Thoracic aorta (tissue), 2 donors: ENCODE measurements at places on chromosomes 4 and X.

DNA sequence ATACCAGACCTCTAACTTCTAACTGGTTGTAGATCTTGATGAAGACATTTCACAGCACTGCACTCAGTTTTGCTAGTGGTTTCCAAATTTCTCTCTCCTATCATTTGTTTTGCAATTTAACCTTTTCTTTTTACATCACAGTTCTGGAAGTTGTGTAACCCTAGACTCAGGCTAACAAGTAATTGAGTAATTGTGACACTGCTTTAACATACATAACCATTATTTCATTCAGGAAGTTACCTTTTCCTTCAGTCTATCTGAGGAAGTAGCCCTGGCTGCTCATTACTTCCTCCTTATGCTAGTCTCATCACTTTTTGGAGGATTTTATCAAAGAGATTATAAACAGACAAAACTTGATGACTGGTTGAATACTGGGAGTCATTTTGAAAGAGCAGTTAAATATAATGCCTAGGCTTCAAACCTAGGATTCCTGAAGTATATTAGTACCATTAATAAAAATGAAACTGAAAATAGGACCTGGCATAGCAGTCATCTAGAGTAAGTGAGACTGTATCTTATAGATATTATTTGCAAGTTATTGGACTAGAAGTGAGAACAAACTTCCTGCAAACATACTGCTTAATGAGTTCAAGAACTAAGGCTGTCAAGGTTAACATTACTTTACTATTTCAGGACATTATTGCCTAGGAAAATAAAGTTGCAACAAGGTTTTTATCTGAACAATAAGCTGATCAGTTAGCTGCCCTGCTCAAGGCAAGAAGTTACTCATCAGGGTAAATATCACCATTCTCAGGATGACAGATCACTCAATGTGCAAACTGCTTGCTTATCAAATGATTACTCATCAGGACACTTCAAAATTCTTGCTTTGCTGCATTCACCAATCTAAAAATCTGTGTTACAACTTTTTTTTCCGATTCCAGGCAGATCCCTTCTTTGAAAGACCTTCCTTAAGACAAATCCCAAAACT is 25.6 kb upstream of the TEX13C start:
- no peak for DNase-seq

GRCh38 chrX:77668391-77669237 is 117.4 kb downstream of the ATRX start:
- no peak for DNase-seq

GRCh38 chr4:114597410-114598115 is 1.0 kb upstream of the UGT8 start:
- DNase-seq, result no peak

GRCh38 chr4:147513091-147513490 is 32.2 kb downstream of the EDNRA start:
- DNase-seq, result no peak

DNA sequence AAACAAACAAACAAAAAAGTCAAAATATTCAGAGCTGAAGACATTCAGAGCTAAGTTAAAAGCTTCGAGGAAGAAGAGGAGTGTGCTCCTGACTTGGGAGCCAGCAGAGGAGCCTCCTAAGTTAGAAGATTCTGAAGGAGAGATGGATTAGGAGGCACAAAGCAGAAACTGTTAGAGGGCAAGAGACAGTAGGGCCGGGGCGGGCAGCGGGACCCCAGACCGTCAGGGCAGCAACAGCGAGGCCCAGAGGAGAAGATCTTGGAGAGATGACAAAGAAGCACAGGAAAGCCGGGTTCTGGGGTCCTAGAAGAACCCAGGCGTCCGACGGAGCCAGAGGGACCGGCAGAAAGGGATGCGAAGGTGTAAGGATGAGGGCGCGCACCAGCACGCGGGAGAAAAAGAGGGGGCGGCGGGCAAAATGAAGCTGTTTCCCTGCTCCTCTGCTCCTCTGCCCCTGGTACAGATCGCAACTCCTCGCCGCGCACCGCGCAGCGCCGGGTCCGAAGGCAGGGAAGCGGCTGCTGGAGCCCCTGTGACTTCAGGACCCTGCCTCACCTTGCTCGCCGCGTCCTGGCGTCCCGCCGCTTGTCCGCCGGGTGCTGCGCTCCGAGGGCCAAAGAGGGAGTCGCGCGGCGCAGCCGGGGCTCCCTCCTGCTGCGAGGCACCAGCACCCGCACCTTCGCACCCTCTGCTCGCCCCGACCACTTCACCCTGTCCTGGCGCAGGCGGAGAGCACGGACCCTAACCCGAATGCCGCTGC is 477 bp downstream of the KLHL13 start:
- no peak for DNase-seq

- no peak for DNase-seq
Observed at GRCh38 chr4:137360761-137361160, 171.5 kb downstream of the PCDH18 start.

DNA sequence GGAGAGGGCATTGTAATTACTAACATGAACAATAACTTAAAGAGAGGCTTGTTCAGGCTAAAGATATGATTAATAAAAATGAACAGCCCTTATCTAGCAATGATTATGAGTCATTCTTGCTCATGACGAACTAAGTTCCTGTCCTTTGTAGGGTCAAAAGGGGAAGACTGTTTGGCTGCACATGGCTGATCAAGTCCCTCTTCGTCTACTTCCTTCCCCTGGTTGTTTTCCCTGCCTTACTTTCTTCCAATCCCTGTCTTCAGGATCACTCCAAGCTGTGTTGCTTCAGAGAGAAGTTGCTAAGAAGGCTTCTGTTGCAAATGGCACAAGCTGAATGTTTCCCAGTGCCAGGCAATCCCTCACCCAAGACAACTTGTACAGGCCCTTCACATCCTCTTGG is 115.0 kb upstream of the HS3ST1 start:
- DNase-seq, result no peak

GRCh38 chrX:111124418-111124817 is 28.4 kb downstream of the PAK3 start:
- DNase-seq, result no peak

DNA sequence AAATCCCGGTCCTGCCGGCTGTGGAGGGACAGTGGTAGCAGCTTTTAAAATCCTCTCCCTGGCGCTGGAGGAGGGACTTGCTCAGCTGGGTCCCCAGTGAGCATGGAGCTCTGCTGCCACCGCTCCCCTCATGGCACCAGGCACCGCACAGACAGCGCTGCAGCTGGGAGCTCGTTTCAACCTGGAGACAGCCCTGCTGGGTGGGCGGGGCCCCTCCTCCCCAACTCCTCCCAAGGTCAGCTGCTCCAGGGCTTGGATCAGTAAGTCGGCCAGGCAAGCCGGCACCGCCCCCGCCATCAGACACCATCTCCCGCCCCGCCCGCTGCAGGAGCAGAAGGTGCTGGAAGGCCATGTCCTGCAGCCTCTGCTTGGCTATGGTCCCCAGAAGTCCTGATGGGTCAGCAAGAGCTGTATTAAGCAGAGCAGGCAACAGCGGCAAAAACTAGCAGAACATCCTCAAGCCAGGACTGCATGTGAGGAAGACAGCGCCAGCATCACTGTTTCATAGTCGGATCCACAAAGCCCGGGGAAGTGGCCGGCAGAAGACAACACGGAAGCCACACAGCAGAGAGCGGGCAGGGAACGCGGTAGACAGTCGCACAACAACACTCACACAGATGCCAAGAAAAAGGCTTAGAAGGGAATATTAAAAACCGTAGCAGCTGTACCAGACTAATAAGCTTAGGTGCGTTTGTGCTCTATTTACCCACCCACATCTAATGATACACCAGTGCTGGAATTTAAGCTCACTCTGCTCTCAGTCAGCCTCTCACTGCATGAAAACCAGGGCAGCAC is 16.2 kb downstream of the ZFYVE28 start:
- DNase-seq, result no peak

DNA sequence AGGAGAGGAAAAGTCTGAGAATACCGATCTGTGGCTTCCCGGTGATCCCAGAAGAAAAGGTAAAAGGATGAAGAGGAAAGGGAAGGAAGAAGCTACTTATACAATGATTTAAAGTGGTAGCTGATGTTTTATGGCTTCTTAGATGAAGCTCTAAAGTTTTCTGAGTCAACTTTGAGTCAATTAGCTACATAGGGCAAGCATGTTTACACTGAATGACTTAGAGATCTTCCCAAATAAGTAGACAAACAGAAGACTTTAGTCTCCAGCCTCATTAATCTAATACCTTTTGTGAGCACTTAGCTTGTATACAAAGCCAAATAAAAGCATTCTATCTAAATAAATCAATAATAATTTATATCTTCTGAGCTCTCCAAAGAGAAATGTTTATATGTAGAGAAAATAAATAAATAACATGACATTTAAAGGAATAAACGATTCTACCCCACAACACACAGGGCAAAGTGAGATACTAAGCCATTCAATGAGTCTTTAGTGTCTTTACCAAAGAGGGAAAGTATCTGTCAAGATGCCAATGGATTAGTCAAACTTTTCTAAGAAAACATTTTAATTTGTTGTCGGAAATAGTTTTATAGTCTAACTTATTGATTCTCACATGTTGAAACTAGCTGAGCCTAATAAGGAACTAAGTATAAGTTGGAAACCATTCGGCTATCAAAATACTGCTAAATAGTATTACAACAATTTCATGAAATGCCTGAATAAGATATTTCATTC is 46.0 kb upstream of the TMEM184C start:
- DNase-seq, result no peak

DNA sequence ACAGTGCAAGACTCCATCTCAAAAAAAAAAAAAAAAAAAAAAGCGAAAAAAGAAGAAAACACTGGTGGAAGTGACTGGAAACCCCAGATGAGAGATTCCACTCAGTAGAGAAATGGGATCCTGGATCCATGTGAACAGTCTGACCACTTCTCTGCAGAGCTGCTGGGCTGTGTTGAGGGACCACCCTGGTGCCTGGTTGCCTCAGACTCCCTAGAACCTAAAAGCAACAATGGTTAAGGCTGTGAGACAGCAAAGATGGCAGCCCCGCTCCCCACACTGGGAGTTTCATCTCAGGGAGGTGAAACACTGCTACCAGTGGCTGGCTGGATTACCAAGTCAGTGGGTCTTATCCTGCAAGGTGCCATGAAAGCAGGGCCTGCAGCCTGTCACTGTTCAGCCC is 152.8 kb upstream of the ARSJ start:
- DNase-seq, result no peak

DNA sequence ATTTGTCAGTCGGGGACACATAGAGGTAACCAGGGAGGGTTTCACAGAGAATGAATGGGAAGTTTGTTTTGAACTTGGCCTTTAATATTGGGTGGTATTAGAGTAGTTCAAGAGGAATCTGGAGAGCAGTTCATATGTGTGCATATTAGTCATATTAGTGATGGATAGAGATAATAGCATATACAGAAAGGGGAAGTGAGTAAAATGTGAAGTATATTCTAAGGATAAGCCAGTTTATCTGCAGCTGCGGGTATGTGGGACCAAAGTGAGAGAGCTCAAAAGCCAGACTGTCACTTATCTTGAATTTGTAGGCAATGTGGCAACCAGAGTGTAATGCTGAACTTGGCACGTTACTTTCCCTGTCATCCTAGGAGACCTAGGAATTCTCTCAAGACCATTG is 169.9 kb downstream of the AFF2 start:
- no peak for DNase-seq

- no peak for DNase-seq
Observed at GRCh38 chr4:141567326-141567915, 69.0 kb upstream of the IL15 start.

DNA sequence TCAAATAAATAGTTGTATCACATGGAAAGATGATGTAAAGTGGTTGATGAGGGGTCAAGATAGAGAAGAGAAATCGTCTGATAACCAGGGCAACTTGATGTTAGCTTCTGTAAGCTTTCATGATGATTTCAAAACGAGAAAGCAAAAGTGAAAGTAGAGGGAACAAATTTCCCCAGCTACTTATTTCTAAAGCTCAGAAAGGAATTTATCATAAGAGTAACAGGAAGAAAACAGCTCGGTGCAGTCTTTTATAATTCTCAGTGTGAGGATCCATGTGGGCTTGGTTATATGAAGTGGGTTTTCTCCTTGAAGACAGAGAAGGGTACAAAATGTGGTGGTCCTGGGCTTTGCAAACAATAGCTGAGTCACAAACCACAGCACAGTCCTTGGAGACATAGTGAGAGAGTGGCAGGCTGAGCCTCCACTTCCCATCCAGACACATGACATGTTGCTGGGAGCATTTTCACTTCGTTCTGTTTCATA is 32.1 kb upstream of the GLRA2 start:
- no peak for DNase-seq

DNA sequence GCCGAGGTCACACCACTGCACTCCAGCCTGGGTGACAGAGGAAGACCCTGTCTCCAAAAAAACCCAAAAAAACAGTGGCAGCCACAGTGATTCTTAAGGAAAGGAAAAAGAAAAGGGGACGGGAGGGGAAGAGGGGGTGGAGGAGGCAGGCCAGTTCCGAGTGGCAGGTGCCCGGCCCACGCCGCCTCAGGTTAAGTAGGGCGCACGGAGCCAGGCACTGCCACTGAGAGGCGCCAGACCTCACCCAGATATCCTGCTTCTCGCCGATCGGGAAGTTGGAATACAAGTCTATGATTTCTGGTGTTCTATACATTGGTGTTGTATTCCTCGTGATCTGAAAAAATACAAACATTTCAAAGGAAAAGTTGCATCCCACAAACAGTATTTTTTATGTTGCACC is 35.9 kb downstream of the GAK start:
- DNase-seq, result no peak

GRCh38 chr4:139907001-139907809 is 241.6 kb downstream of the MGST2 start:
- DNase-seq, result no peak

- DNase-seq, result no peak
Observed at GRCh38 chr4:2671267-2671895, 84.8 kb downstream of the TNIP2 start.

DNA sequence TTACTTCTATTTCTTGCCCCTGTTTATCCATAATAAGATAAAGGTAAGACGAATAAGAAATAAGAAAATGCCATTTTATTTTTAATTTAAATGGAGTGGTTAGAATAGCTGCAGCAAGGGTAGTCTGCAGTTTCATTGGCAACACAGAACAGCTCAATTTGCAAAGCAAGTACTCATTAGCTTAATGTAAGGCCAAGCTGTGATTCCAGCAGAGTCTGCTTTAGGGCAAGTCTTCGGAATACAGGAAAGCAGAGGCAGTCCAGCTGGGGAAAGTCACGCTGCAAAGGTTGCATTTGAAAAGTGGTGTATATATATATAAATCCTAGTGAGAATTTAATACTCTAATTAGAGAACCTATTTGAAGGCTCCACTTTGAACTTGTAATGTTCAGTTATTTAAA is 59.0 kb downstream of the ANXA10 start:
- DNase-seq, result no peak

DNA sequence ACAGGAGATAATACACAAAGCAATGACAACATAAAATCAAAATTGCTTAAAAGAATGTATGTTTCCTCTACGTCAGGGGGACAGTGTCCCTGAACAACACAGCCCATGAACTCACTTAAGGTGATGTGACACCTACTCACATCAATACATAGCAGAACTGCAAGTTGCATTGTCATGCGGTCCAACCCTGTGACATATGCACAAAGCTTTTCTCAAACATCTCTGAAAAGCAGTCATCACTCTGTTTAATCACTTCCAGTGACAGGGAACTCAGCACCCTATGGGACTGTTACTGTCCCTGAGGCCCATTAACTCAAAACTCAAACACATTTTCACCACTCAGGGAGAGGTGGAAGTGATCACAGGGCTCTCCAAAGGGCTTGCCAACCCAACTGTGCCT is 2.4 kb downstream of the STX18 start:
- no peak for DNase-seq
